Activated T-helper 1 cell treated with anti-CD3 and anti-CD28 coated beads, Interleukin-2, amount 50 U/mL, for 16 hours (primary cell): ENCODE measurements at places on chromosomes 16 and 17.
A peak's percentile ranks its signal among the peaks of the same experiment; 100 is the strongest.

GRCh38 chr16:80208743-80209142 is 332.1 kb upstream of the DYNLRB2 start:
- DNase-seq: no peak

DNA sequence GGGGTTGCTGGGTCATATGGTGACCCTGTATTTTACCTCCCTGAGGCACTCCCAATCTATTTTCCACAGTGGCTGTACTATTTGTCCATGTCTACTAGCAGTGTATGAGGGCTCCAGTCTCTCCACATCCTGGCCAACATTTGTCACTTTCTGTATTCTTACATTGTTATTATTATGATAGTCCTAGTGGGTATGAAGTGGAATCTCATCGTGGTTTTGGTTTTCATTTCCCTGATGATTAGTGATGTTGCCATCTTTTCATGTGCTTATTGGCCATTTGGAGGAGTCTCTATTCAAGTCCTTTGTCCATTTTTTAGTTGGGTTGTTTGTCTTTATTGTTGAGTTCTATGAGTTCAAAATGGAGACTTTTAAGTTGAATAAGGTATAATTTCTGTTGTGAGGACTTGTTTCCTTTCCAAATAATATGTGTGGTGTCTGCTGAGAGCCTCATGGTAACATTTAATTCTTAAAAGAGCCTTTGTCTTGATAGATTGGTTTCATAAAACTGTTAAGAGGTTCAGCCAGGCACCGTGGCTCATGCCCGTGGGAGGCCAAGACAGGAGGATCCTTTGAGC is 108.2 kb downstream of the RPTOR start:
- DNase-seq: no peak

DNA sequence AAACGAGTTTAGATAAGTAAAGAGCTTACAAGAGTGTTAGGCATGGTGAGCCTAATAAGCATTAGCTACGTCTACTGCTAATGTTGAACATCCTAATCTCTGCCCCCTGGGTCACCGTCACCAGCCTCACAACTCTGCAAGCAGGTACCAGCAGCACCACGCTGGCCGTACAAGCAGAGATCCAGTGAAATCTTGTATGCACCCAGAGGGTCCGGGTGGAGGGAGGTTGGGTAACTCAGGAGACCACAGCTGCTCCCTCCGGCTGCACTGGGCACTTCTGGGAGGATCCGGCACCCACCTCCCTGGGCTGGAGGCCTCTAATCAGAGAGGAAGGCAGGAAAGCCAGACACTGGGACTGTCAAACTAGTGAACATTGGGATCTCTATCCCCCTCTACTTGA is 8.4 kb upstream of the OR1F1 start:
- DNase-seq: no peak

GRCh38 chr17:57132663-57133062 is 47.6 kb downstream of the AKAP1 start:
- DNase-seq: no peak

GRCh38 chr16:259814-260253 is 15.9 kb downstream of the RGS11 start:
- DNase-seq: no peak

DNA sequence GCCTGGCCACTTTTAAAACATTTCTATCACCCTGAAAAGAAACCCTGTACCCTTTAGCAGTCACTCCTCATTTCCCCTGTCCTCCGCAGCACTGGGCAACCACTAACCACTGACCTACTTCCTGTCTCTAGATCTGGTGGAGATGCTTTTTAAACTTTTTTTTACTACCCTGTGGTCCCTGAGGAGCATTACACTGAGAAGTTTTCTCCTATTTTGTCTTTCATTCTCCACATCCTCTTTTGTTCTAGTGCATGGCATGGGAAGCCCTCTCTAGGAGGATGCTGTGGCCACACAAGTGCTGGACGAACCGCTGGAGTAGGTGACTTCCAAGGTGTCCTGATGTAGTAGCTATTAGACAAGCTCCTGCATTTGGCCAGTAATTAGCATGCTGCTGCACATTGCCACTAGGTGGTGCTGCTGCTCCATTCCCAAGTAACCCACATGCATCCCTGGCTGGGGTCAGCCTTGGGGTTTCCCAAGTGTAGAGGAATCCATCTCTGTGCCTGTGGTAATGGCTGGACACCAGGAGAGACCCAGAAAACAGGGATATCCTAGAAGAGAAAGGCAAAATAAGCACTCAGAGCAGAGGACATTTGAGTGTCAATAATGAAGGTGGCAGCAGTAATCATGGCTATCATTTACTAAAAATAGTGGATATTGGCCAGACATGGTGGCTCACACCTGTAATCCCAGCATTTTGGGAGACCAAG is 143.8 kb upstream of the CRHR1 start:
- DNase-seq: peak; percentile 48

GRCh38 chr16:8850279-8850885 is 18.4 kb downstream of the CARHSP1 start:
- no peak for DNase-seq

- no peak for DNase-seq
These were observed 22.8 kb downstream of the NUP85 start for GRCh38 chr17:75228305-75228704.
